ENCODE measurements at places on chromosomes 16 and 17.

DNA sequence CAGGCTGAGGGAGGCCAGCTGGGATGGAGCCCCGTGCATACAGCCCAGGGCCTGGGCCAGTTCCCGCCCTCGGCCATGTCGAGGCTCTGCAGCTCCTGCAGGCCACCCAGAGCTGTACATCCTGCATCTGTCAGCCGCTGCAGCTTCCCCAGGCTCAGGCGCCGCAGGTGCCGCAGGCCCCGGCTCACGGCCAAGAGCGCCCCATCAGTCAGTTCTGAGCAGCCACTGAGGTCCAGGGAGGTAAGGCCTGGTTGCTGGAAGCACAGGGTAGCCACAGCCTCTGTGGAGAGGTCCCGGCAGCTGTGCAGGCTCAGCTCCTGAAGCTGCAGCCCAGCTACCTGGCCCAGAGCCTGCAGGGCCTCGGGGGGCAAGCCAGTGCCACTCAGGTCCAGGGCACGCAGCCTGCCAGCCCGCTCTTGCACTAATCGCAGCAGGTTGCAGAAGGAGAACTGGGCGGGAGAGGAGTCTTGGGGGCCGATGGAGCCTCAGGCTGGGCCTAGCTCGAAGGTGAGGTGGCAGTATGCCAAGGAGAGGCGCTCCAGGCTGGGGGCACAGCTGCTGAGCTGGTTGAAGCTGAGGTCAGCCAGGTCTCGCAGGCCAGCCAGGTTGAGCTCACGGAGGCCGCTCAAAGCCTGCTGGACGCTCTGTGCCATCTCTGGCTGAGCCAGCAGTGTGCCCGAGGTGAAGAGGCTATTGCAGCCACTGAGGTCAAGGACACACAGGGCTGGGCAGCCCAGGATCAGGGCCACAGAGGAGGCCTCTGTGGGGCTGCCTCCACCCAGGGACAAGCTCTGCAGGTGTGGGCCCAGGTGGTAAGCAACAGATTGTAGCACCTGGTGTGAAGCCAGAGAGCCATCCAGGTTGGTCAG, 11.4 kb downstream of the ELMO3 start:
- no peak for DNase-seq

DNA sequence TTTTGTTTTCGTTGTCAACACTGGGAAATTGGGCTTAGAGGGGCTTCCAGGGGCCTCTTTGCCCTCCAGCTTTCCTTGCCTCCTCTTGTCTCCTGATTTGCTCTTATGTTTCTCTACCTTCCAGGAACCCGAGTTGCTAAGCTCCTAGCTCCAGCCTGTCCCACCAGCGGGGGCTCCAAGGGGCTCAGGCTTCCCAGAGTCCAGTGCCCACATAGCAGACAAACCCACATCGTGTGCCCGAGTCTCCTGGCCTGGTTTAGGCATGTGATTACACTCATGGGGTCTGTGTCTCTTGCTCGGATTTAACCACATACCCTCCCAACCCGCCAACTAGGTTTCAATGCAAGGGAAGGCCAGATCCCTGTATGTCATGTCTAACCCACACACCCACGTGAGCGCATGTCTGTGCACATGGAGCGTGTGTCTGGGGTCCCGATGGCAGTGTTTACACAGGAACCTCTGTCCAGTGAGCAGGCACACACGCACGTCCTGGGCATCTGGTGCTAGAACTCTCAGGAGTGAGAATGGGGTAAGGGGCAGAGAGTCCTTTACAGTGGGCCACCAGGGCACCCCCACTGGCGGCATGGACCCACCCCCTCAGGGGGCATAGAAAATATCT, 76.1 kb upstream of the MED9 start:
- no peak for DNase-seq

DNA sequence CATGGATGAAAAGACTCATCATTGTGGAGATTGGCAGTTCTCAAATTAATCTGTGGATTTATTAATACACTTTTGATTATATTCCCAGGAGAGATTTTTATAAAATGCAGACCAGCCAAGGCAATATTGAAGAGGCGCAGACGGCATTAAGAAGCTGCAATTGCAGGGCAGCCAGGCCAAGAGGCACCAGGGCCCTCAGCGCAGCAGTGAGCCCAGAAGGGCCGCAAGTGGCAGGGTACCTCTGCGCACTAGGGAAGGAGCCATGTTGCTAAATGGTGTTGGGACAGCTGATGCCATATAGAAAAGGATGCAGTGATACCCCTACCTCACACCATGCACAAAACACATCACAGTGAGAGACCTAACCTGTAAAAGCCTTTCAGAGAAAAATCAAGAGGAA, 36.6 kb upstream of the CHMP6 start:
- DNase-seq = no peak

DNA sequence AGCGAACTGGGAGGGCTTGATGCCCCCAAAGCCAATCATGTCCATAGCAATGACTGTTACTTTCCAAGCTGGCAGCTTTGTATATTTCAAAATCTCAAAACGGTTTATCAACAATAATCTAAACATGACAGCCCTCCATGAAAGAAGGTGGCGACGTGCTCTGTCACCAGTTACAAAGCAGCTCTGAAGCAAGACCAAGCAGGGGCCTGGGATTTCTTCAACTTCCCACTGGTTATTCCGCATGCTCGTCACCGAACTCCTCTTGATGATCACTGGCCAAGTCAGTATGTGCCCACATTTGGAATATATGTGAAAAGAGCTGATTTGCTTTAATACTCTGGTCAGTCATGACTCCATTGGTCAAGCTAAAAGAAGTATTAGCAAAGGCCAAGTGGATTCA, 175.6 kb downstream of the VPS53 start:
- DNase-seq = no peak

- DNase-seq = no peak
Observed at GRCh38 chr17:74868251-74868907, 4.4 kb downstream of the FDXR start.

DNA sequence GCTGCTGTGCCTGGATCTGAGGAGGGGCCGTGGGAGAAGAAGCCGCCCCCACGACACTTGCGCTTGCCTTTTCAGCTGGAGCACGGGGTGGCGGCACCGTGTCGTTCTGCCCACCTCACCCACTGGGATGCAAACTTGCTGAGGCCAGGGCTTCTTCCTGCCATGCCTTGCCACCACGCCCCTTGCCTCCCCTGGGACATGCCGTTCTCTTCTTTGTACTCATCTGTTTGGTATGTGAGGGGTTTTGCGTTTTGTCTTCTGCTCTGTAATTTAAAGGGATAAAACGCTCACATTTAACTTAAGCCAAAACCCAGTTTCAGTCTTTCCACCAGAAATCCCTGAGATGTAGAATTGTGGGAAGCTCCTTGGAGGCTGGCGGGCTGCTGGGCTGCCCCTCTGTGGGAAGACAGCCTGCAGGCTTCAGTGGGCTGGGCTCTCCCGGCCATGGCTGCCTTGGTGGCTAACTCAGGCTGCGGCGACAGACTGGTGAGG, 180.2 kb downstream of the RPTOR start:
- no peak for DNase-seq

DNA sequence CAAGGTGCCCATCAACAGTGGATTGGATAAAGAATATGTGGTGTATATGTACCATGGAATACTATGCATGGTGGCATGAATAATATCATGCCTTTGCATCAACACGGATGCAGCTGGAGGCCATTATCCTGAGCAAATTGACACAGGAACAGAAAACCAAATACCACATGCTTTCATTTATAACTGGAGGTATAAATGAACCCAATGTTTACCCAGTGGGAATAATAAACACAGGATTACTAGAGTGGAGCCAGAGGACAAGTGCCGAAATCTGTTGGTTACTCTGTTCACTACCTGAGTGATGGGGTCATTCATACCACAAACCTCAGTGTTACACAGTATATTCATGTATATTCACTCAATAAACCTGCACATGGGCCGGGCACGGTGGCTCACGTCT, 125.2 kb downstream of the CDH11 start:
- peak; percentile 17 for DNase-seq

DNA sequence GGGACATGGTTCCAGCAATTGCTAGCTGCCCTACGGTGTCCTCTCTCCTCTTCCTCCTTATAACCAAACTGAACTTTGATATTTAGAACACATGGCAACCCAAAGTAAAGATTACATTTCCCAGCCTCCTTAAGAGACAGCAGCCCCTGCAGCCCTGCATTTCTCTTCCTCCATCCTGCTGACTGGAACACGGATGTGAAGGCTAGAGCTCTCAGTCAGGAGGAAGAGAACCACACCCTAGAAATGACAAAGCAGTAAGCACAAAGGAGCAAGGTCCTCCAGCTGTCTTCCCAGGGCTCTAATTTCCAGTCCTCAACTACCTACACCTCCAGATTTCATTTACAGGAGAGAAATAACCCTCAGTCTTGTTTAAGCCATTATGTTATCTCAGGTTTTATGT, 10.9 kb downstream of the DYNC1LI2 start:
- no peak for DNase-seq

DNA sequence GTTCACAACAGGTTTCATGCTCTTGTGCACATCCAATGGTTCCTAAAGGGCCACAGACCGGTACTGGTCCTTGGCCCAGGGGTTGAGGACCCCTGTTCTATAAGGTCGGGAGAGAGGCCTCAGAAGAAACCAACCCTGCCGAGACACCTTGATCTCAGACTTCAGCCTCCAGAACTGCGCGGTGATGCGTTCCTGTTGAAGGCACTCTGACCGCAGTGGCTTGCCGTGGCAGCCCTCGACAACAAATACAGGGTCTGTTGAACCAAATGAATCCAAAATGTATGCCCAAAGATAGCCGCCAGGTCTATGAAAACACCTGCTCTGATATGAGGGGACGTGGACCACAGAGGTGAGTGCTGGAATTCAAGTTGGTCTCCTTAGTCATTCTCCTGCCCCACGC, 389.8 kb downstream of the SEC14L1 start:
- DNase-seq = no peak

DNA sequence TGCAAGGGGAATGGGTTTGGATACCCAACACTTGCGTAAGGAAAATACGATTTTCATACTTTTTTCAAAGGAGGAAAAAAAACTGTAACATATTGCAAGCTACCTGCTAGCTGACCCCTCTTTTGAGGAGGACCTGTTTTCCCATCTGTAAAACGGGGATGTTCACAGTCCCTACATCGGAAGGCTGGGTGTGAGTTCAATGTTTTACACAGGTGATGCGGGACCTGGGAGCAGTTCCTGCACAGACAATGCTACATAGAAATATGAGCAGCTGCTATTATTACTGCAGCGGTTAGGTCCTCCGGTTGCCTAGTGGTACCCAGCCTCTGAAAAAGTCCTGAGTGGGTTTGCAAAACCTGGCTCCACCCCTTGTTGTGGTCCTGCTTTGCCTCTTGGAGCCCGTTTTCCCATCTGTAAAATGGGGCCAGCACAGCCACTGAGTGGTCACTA, 3.5 kb downstream of the SOCS1 start:
- DNase-seq = no peak

GRCh38 chr17:61380836-61381525, 18.7 kb upstream of the TBX2 start:
- no peak for DNase-seq

GRCh38 chr17:27532269-27533263, 76.3 kb downstream of the KSR1 start:
- no peak for DNase-seq

DNA sequence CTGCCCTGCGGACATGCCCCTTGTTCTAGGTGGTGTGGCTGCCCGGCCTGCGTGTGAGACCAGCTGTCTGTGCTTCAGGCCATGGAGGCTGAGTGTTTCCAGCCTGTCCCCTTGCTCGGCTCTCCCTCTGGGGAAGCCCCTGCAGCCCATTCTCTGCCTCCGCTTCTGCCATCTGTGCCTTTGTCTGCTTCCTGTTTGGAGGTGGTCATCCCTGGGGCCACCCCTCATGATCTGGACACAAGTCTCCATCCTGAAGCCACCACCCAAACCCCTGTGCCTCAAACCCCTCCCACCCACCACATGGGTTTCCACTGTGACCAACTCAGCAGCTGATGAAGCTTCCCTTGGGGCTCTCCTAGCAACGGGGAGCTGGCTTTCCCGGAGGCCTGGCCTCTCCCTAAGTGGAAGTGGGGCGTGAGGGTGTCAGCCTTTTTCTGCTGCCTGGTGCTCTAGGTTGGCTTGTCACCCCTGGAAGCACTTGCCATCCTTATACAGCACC, 184.9 kb downstream of the SEC14L1 start:
- no peak for DNase-seq

DNA sequence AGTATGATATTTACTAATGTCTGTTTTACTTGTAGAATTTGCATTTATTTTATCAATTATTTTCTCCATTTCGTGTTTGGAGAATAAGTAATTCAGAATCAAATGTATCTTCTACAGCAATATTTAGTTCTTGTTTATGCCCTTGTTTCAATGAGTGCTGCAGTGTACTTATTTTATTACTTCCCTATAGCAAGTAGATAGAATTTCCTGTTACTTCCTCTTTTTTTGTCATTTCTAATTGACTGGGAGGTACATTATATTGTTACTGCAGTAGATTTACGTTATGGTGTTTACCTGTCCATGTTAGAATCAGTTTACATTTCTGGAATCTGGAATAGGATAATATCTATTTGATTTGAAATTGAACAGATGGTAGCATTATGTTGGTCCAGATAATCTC, 71.2 kb downstream of the OMG start:
- no peak for DNase-seq

DNA sequence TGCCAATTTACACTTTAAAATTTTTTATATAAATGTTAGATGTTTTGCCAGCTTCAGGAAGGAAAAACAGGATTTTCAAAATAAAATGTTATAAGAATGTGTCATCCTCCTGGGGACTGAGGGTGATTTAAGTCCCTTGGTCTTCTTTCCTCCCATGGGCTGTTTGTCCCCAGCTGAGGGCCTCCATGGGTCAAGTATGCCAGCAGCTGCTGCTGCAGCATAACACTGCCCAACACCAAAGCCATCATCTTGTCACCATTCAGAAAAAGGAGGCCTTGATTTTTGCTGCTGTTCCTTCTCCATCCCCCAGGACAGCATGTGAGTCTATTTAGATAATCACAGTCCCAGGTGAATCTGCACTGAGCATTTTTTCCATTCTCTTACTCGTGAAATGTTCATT, 188.5 kb downstream of the LGALS9B start:
- no peak for DNase-seq

- no peak for DNase-seq
Observed at GRCh38 chr16:89687092-89687940, 827 bp downstream of the CDK10 start.

- no peak for DNase-seq
Observed at GRCh38 chr17:50279181-50279526, 4.9 kb downstream of the TMEM92 start.

- no peak for DNase-seq
Observed at GRCh38 chr17:36611345-36612072, 10.1 kb downstream of the MRM1 start.

- DNase-seq = no peak
Observed at GRCh38 chr16:66274335-66275110, 92.0 kb upstream of the CDH5 start.

GRCh38 chr16:57051696-57052228, 40.6 kb upstream of the CPNE2 start:
- no peak for DNase-seq

DNA sequence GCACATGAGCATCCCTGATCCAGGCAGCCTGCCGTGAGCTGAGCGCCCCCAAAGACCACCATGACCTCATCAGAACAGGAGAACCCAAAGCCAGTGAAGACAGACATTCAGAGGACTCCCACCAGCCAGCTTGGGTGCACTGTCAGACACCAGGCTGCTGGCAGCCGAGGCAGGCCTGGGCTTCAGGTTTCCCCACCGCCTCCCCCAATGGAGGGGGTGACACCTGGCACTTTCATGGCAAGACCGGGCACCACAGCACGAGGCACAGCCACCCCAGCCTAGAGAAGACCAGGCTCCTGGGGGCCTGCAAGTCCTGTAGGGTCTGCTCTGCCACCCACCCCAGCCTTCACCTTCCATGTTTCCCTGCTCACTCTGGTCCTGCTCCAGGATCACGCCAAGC, 140.5 kb downstream of the C16orf95 start:
- DNase-seq = no peak
